ENCODE measurements at places on chromosomes 11 and 22. TPM values are rescaled to one million over a fixed set of nuclear protein-coding genes. Genes with fewer than 3 reads are reported as not detected.

GRCh38 chr22:47011131-47011858, 248.8 kb downstream of the TBC1D22A start:
- peaks cover 5% of the 10 kb centered on the region for H3K36me3 ChIP-seq
- H3K4me1 ChIP-seq: no peaks in the 10 kb centered on the region

The MPZL2 gene
- not detected for total RNA-seq

The SLC22A8 gene
- total RNA-seq: not detected

The TUB gene
- 9.6 TPM for total RNA-seq

DNA sequence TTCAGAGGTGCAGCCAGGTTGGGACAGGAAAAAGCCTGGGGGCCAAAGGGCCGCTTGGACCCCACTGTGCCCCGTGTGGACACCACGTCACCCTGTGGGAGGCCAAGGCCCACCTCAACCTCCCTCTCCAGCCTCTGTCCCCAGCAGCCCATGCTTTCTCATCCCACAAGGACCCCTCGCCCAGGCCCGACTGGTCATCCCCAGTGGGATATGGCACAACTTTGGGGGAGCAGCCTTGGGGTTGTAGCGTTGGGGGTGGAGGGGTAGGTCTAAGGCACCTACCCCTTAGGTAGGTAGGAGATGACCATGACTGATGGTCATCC, 44.0 kb downstream of the IGF2 start:
- DNase-seq: no peak
- H3K4me1 ChIP-seq: peaks cover 12% of the 10 kb centered on the region
- H3K36me3 ChIP-seq: no peaks in the 10 kb centered on the region
- no peak overlapping the region for H3K27ac ChIP-seq
- no peak overlapping the region for H3K4me3 ChIP-seq
- H3K27me3 ChIP-seq: no peaks in the 10 kb centered on the region

DNA sequence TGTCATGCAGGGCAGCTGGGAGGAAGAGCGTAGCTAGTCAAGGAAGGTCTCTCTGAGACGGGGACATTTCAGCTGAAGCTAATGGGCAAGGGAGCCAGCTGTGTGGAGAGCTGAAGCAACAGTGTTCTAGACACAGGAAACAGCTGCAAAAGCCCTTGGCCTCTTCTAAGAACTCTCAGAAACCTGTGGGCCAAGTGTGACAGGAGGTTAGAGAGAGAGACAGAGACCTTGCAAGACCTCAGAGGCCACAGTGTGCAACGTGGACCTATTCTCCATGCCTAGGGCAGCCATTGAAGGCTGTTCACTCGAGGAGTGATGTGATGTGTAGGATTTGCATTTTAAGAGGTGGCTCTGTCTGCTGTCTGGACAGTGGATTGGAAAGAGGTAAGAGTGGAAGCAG, 48.7 kb upstream of the TNRC6B start:
- no peak overlapping the region for H3K4me3 ChIP-seq
- no peaks in the 10 kb centered on the region for H3K27me3 ChIP-seq
- H3K27ac ChIP-seq: no peak overlapping the region
- H3K4me1 ChIP-seq: no peaks in the 10 kb centered on the region
- H3K36me3 ChIP-seq: no peaks in the 10 kb centered on the region
- DNase-seq: peak; percentile 2

- no peak overlapping the region for H3K4me3 ChIP-seq
- no peak overlapping the region for H3K27ac ChIP-seq
- H3K36me3 ChIP-seq: no peaks in the 10 kb centered on the region
- DNase-seq: peak; percentile 99
- H3K27me3 ChIP-seq: no peaks in the 10 kb centered on the region
- no peaks in the 10 kb centered on the region for H3K4me1 ChIP-seq
Measured at GRCh38 chr11:128709402-128709801, 15.5 kb downstream of the FLI1 start.

DNA sequence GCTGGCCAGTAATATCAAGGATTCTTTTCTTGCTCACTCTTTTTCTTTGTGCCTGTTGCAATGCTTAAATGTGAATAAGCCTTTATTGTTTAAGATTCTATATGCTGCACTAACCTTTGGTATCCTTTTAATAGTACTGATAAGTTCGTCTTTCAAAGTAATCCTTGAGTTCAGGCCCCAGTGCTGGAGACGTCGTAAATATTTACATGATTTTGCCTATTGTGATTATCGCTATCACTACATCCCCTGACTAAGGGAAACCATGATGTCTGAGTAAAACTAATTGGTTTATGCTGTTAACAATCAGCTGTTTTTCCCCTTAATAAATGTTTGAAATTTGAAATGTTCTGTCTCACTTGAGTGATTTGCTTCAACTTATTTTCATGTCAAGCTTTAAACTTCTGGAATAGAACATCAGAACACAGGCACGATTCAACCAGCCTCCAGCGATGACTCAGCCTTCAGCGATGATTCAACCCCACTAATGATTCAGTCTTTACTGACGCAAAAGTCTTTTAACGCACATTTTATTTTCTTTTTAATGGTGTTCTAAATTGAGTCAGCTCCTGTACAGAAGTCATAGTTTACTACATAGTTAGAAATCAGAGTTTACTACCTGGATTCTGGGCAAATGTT, 3.9 kb downstream of the HTATIP2 start:
- H3K27me3 ChIP-seq: no peaks in the 10 kb centered on the region
- no peak overlapping the region for H3K4me3 ChIP-seq
- peak overlapping the region; percentile 75 for H3K27ac ChIP-seq
- H3K4me1 ChIP-seq: peaks cover 6% of the 10 kb centered on the region

DNA sequence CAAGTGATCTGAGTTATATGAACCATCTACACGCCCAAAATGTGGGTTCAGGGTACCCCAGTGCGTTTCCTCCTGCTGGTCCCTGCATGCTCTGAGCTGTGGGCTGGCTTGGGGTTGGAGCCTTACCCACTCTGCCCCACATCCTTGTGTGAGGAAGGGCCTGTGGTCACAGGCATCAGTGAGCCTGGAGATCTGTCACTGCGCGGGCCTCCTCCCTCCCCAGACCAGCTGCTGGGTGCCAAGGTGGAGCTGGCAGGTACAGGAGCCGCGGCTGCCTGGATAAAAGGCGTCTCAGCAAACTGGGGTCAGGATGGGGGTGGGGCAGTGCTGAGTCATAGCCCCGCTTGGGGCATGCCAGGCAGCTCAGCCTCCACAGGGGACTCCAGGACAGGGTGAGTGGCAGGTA, 17.9 kb downstream of the GNAZ start:
- H3K27me3 ChIP-seq: no peaks in the 10 kb centered on the region
- no peaks in the 10 kb centered on the region for H3K36me3 ChIP-seq
- H3K27ac ChIP-seq: no peak overlapping the region
- no peak for DNase-seq
- H3K4me3 ChIP-seq: no peak overlapping the region
- no peaks in the 10 kb centered on the region for H3K4me1 ChIP-seq

DNA sequence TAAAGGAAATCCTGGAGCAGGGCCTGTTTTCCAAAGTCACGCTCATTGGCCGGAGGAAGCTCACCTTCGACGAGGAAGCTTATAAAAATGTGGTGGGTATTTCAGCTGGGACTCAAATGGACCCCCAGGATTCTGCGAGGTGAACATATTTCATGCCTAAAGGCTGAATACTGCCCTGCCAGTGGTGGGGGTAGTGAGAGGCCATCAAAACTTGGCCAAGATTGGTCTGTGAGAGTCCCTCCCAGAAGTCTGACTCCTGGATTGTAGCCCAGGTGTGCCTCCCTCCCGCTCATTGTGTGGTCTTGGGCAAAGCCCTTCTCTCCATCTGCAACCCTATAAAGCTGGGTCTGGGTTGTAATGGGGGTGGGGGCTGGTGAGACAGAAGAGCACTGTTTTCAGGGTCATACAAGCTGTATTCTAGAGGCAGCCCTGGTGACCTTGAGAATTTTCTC, 853 bp downstream of the HTATIP2 start:
- DNase-seq: no peak
- H3K27ac ChIP-seq: peak overlapping the region; percentile 76
- H3K4me3 ChIP-seq: peak overlapping the region; percentile 85

DNA sequence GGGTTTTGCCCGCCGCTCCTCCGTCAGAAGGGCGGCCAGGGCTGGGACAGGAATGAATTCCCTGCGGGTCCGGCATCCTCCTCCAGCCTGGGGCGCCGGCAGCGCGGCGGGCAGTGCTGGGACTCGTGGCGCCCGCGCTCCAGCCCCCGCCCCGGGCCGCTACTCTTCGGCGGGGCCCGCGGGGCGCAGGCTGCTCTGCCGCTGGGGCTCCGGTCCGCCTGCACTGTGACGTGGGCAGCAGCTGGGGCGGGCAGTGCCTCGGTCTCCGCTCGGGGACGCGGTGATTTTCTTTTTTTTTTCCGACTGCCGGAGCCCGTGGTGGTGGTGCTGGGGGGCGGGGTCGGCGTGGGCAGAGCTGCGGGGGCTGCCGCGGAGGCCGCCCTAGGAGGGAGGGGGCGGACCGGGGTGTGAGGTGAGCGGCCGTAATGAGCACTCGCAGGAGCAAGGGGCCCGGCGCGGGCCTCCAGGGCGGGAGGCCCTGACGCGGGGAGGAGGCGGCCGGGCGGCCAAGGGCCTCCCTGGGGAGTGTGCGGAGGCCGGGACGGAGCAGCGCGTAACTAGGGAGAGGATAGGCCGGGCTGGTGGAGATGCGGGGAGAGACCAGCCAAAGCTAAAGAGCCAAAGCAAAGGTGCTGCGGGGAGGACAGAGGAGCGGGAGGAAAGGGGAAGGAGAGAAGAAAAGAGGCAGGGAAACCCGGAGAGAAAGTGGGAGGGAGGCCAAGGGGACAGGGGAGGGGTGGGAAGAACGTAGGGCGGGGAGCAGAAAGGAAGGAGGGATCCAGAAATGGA, 73.3 kb upstream of the ZBED5 start:
- peaks cover 12% of the 10 kb centered on the region for H3K4me1 ChIP-seq
- H3K27ac ChIP-seq: peak overlapping the region; percentile 80
- peak; percentile 93 for DNase-seq

GRCh38 chr11:67303835-67304411, 593 bp downstream of the SSH3 start:
- H3K4me1 ChIP-seq: peaks cover 9% of the 10 kb centered on the region
- no peak overlapping the region for H3K27ac ChIP-seq
- peak overlapping the region; percentile 83 for H3K4me3 ChIP-seq
- DNase-seq: peak; percentile 14

The GPR83 gene
- total RNA-seq: not detected

- H3K36me3 ChIP-seq: no peaks in the 10 kb centered on the region
- peak overlapping the region; percentile 99 for H3K27ac ChIP-seq
- H3K27me3 ChIP-seq: no peaks in the 10 kb centered on the region
- peak overlapping the region; percentile 61 for H3K4me3 ChIP-seq
Measured at GRCh38 chr22:46013460-46014416, 36.8 kb upstream of the WNT7B start.

DNA sequence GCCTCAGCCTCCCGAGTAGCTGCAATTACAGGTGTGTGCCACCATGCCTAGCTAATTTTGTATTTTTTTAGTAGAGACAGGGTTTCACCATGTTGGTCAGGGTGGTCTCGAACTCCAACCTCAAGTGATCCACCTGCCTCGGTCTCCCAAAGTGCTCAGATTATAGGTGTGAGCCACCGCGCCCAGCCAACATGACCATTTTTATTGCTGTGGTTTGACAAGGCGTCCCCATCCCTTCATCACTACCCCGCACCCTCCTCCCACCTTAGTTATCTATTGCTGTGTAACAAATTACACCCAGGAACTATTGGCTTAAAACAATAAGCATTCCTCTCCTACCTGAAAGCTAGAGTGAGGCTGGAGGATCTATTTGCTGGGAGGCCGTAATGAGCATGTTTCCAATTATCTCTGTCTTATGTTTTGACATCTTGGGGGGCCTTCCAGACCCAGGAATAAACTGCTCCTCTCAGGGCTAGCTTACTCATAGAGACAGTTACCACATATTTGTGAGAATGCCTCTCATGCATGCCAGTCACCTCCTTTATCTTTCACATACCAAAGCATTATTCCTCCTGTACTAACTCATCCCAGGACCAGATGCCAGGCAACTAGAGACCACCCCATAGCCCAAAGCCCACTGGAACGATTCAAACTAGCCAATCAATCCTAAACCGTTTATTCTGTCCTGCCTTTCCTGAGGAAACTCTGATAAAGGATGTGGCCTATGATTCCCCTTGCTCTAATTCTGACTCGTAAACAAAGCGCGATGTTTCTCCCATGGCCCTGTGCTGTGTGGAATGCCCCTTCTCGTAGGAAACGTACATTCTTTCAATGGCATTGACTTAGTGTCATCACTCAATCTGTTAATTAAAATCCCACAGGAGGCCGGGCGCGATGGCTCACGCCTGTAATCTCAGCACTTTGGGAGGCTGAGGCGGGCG, 19.4 kb downstream of the SNU13 start:
- peaks cover 6% of the 10 kb centered on the region for H3K36me3 ChIP-seq
- no peaks in the 10 kb centered on the region for H3K27me3 ChIP-seq
- H3K4me3 ChIP-seq: no peak overlapping the region
- DNase-seq: peak; percentile 79
- H3K27ac ChIP-seq: peak overlapping the region; percentile 62
- H3K4me1 ChIP-seq: peaks cover 18% of the 10 kb centered on the region

GRCh38 chr11:102452461-102453301, at the start of gene TMEM123:
Gene TMEM123, minus strand, starts transcription at chr11:102452765. Its CDS starts 142 bp downstream, at chr11:102452623.
- DNase-seq: peak; percentile 62
- peak within 1 kb of the TSS; percentile 83 for H3K4me3 ChIP-seq
- peaks cover 10% of the 10 kb centered on the region for H3K4me1 ChIP-seq
- H3K36me3 ChIP-seq: no peaks in the 10 kb centered on the region
- H3K27ac ChIP-seq: peak within 1 kb of the TSS; percentile 87
- no peaks in the 10 kb centered on the region for H3K27me3 ChIP-seq

The LRP5 gene
- total RNA-seq: 20.8 TPM

- DNase-seq: no peak
- no peak overlapping the region for H3K27ac ChIP-seq
- H3K36me3 ChIP-seq: no peaks in the 10 kb centered on the region
Measured at GRCh38 chr11:113877670-113878055, 2.3 kb upstream of the USP28 start.

The HTATIP2 gene
- total RNA-seq: 77.6 TPM

The NXPE1 gene
- not detected for total RNA-seq

GRCh38 chr11:74069146-74070046, 60.5 kb upstream of the UCP3 start:
- DNase-seq: peak; percentile 21
- H3K27me3 ChIP-seq: no peaks in the 10 kb centered on the region
- H3K4me3 ChIP-seq: no peak overlapping the region
- no peak overlapping the region for H3K27ac ChIP-seq
- H3K36me3 ChIP-seq: no peaks in the 10 kb centered on the region
- H3K4me1 ChIP-seq: no peaks in the 10 kb centered on the region

DNA sequence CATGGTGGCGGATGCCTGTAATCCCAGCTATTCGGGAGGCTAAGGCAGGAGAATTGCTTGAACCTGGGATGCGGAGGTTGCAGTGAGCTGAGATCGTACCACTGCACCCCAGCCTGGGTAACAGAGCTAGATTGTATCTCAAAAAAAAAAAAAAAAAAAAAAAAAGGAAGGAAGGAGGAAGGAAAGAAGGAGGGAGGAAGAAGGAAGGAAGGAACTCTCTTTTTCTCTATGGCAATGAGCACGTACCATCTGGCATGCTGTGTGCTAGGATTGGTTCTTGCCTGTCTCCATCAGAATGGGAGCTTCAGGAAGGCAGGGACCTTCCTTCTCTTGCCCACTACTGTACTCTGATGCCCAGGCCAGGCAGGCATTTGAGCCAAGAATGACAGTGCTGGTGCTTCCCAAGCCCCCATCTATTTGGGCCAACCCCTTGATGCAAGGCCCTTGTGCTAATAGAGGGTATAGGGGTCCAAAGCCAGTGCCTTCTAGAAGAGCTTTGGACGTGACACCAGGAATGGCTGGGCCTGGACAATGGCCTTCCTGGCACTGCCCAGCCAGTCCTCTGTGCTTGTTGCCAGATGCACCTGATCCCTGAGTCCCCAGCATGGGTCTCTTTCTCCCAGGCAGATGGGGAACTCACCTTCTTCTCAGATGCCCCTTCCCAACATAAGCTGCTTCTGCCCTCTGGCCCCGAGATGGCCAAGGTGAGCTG, 10.6 kb upstream of the DGCR8 start:
- H3K4me3 ChIP-seq: no peak overlapping the region
- no peak overlapping the region for H3K27ac ChIP-seq
- no peaks in the 10 kb centered on the region for H3K27me3 ChIP-seq

The KCTD14 gene
- 0.77 TPM for total RNA-seq
